ENCODE measurements at places on chromosomes 4 and X.

DNA sequence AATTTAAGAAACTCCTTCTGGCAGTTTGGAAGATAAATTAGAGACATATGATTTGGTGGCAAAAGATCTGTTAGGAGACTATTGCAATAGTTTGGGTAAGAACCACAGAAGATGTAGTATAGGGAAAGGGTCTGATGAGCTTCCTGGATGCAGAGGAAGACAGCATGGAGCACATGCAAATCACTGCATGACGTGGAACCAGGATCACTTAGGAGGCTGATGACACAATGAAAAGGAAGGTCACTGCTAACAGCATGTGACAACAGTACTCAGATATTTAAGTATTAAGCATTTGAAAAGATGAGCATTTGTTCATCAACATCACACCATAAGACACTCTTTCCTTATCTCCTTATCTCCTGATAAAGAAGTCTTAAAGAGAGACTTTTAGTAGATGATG is 167.8 kb upstream of the LDB2 start:
- no peak for DNase-seq

GRCh38 chr4:110484767-110485166 is 8.8 kb downstream of the ENPEP start:
- DNase-seq: no peak

GRCh38 chrX:119809185-119809666 is 17.8 kb upstream of the RPL39 start:
- DNase-seq: no peak

DNA sequence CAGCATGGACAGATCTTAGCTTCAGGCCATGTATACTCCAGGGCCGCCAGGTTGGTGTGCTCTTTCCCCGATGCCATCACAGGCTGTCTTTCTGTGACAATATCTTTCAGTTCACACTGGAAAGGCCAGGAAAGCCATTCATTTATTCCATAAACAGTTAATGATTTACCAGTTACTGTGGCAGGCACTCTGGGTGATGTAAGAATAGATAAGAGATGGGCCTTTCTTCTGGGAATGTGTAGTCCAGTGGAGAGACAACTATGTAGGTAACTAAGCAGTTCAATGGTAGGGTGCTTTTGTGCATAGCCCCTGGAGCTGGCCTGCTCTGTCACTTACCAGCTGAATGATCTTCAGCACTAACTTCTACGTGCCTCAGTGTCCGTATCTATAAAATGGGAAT is 46.3 kb upstream of the LEF1 start:
- no peak for DNase-seq

GRCh38 chr4:108159845-108160244 is 8.9 kb downstream of the LEF1 start:
- no peak for DNase-seq

DNA sequence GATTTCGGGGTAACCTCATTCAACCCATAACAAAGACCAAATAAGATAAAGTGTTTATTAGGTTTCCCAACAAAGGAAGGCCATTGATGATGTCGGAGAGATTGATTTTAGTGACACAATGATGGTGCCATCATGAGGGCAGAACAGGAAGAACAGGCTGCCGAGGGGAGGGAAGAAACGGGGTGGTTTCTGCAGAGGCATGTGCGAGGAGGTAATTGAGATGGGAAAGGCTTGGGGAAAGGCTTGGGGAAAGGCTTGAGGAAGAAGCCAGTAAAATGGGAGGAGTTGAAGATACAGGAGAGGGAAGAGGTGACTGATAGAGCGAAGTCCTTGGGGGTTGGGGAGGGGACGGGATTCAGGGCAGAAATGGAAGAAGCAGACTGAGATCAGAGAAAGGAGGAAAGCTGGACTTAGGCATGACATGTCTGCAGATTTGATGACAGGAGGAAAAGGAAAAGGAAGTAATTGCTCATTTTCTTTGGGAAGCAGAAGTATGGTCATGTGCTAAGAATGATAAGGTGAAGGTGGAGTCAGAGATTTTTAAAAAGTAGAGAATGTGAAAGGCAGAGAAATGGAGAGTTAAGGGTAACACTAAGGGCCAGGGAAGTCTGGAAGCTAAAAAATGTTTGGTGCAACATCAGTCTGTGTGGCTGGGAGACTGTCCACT is 6.0 kb downstream of the HPSE start:
- no peak for DNase-seq

GRCh38 chrX:39418731-39419638 is 617.7 kb downstream of the MID1IP1 start:
- DNase-seq: no peak

GRCh38 chr4:73874386-73874785 is 5.2 kb downstream of the CXCL1 start:
- DNase-seq: no peak

DNA sequence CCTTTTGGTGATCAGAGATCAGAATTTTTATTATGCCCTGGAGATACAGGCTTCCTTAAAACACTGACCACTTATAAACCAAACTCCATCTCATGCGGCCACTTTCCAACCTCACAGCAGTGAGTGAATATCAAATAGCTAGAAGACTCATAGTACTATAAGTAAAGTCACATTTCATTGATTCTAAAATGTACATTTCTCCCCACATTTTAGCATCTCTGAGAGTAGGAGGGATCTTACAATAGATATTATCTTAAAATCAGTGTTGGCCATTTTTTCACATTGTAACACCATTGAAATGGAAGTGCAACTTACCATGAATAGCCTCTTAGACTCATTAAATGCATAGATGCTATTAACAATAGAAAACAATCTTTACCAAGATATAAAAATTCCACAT is 17.4 kb downstream of the PCYT1B start:
- no peak for DNase-seq

- no peak for DNase-seq
Observed at GRCh38 chr4:98747393-98748091, 89.1 kb upstream of the TSPAN5 start.

DNA sequence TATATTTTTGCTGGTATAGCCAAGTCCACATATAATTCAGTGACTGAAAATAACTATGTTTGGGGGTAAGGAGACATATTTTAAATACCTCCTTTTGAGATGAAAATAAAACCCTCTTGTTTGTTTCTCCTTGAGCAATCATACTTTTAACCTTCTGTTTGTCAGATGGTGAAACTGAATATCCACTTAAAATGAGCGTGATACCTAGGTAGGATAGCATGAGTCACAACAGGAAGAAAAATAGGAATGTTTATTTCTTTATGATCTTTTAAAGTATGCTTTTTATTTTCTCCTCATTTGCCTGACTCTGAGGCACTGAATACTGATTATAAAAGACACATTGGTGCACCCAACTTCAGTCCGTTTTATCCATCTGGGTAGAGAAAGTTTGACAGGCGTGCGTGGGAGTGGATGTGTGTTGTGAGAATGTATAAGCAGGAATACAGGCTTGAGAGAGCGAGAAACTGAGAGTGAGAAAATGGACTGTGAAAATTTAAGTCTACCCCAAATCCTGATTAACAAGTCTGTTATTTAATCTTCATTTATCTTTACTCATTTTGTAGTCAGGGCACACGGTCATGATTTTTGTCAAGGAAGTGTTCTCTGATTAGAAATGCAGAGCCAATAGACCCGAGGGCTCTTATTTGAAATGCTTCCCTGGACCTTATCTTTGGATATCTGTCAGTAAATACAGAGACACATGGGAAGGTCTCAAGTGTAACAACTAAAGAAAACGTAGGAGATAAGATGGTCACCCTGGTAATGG is 62.1 kb upstream of the ANTXR2 start:
- DNase-seq: no peak

DNA sequence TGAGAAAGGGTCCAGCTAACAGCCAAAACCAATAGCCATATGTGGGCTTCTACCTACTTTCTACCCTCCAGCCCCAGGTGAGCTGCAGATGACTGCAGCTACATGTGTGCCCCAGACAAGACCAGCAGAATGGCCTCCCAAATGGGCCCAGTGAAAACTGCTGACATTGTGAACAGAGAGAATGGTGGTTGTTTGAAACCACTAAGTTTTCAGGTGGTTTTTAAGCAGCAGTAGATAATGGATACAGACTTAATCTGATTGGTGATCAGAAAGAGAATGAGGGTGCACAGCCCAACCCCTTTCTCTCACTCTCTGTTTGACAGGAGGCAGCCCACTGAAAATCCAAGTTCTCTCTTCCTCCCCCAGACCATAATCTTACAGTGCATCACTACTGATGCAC is 42.5 kb upstream of the BBS12 start:
- no peak for DNase-seq

DNA sequence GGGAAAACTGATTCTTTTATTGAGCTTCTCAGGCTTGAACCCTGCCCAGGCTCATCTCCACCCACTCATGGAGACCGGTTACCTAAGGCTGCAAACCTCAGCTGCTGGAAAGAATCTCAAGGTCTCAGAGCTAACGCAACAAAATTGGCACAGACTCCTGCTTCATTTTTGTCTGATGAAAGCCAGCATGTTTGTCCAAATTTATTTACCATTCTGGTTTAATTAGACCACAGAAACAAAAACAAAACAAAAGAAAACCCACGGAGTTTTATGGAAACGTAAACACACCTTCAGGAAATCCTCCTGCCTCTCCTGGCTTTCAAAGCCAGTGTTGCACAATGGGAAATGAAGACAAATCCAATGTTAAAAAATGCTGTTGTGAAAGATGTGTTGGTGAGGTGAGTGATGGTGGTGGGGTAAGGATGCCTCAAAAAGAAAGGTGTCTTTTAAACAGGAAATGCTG is 56.4 kb upstream of the PDLIM3 start:
- no peak for DNase-seq

DNA sequence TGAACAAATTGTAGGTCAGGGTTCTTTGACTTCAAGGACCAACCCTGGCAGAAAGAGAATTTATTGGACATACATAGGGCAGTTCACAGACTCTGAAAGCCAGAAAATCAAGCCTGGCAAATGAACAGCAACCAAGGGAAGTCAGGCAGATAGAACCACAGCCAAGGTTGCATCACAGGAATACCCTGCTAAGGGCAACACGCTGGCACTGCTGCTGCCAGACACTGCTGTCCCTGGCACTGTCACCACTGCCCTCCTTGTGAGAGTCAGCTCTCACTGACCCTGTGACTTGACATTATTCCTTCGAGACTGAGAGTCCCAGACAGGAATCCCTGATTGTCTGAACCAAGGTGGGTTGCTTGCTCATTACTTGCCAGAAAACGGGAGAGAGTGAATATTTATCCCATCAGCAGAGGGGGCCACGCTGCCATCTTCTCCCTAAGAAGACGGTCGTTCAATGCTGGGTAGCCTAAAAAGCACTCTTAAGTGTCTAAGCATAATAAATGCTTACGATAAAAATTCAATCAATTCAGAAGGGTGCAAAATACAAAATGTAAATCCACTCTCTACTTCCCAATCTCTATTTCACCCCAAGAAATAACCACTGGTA is 23.2 kb upstream of the PTTG2 start:
- DNase-seq: no peak

DNA sequence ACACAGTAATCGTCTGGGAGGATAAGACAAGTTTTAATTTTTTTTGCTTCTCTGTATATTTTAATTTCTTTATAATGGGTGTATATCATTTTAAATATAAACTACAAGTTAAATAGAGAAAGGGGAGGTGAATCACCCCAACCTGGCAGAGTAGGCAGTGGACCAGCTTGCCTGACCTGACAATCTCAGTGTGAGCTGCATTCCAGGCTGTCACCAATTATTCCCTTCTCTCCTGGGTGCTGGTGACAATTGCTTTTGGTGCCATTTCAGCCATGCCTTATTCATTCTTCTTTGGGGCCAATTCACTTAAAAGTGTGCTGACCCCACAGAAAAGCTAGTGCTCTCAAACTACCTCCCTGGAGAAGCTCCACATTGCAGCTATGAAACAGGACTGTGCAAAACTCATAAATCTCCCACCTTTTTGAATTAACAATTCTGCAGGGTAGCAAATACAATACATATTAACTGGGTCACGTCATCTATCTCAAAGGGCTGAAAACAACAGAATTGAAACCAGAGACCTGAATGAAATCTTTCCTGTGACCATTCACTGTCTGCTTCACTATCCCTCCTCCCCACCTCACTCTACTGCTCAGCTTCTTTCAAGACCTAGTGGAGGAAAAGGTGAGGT is 359.0 kb downstream of the HS3ST1 start:
- DNase-seq: no peak

GRCh38 chr4:128812442-128813235 is 3.1 kb downstream of the JADE1 start:
- peak; percentile 12 for DNase-seq

DNA sequence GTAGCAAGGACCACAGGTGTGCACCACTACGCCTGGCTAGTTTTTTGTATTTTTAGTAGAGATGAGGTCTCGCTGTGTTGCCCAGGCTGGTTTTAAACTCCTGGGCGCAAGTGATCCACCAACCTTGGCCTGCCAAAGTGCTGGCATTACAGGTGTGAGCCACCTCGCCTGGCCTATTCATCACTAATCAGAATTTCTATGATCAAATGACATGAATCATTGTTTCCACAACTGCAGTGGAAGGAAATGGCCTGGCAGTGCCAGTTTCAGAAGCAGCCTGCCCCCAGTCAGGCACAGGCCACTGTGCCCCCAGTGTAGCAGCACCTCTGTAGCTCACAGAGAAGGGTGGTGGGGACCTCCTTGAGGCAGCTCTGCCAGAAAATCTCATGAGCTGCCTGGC is 66.0 kb upstream of the MSANTD1 start:
- DNase-seq: no peak

DNA sequence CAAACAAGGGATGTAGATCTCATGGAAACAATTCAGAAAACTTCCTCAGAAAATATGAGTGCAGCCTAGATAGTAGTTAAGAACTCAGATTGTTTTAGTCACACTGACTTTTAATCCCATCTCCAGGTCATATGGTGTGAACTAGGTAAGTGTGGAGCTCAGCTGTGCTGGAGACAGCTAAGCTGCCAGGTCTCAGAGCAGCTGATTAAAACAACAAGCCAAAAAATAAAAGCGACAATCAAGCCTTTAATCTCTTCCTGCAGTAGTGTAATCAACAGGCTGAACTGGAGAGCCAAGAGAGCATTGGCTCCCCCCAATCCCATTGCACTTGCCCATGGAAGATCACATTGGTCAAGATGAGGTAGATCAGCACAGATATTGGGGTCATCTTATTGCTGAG is 98.3 kb upstream of the ATOH1 start:
- no peak for DNase-seq

- DNase-seq: no peak
Observed at GRCh38 chr4:9771034-9771433, 10.4 kb upstream of the DRD5 start.

GRCh38 chr4:26861434-26862186 is 969 bp downstream of the STIM2 start:
- DNase-seq: peak; percentile 72

GRCh38 chr4:52555356-52555716 is 103.8 kb downstream of the USP46 start:
- no peak for DNase-seq

GRCh38 chr4:67256388-67257043 is 288.8 kb downstream of the CENPC start:
- DNase-seq: no peak

DNA sequence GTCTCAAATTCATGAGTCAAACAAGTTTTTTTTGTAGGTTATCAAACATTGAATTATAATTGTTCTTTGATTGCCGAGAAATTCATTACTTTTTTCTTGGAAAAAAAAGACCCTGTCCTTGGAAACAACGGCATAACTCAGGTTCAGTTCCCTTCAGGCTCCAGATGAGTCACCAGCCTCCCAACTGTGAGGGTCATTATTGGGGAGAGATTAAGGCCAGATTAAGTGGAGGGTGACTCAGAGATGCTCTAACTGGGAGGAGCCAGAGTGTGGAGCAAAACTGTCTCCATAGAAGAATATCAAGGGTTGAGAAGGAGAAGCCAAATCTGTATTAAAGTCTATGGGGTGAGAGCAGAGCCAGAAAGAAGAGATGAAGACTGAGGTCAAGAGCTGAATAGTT is 9.6 kb downstream of the ADGRG4 start:
- no peak for DNase-seq

Measured in activated CD4-positive, alpha-beta T cell treated with anti-CD3 and anti-CD28 coated beads, Interleukin-2, amount 50 U/mL, for 4 hours (primary cell).